ENCODE measurements at places on chromosomes 4 and X.

GRCh38 chr4:108303488-108304177 is 134.9 kb upstream of the LEF1 start:
- no peak overlapping the region for H3K27ac ChIP-seq
- peaks cover 5% of the 10 kb centered on the region for H3K4me1 ChIP-seq
- no peak overlapping the region for H3K4me3 ChIP-seq

GRCh38 chr4:94372991-94373390 is 30.4 kb upstream of the HPGDS start:
- H3K4me3 ChIP-seq, result no peak overlapping the region
- H3K36me3 ChIP-seq, result no peaks in the 10 kb centered on the region
- H3K27ac ChIP-seq, result no peak overlapping the region
- peaks cover 12% of the 10 kb centered on the region for H3K27me3 ChIP-seq
- no peaks in the 10 kb centered on the region for H3K4me1 ChIP-seq

- H3K4me1 ChIP-seq, result no peaks in the 10 kb centered on the region
- H3K27me3 ChIP-seq, result no peaks in the 10 kb centered on the region
- H3K27ac ChIP-seq, result no peak overlapping the region
- DNase-seq, result no peak
- H3K36me3 ChIP-seq, result no peaks in the 10 kb centered on the region
These were observed 278.8 kb upstream of the DIAPH2 start for GRCh38 chrX:96405842-96406241.

GRCh38 chr4:138659812-138660316 is 355.7 kb upstream of the NOCT start:
- H3K27me3 ChIP-seq, result no peaks in the 10 kb centered on the region
- no peak for DNase-seq
- H3K4me1 ChIP-seq, result no peaks in the 10 kb centered on the region
- no peak overlapping the region for H3K27ac ChIP-seq

DNA sequence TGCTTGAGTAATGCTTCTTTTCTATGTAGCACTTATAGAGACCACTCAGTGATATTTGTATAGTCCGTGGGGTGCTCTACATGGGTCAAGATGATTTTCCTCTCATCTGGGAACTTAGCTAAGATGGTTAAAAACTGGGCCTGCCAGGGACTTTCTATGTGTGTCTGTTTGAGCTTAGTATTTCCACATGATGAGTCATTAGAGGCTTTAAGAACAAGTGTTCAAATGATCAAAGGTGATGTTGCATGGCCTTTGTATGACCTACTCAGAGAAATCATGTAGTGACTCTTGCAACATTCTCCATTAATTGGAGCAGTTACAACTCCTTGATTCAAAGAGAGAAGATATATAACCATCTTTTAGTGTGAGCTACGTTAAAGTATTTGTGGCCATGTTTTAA is 1480.5 kb upstream of the IGFBP7 start:
- H3K4me1 ChIP-seq, result no peaks in the 10 kb centered on the region
- H3K27me3 ChIP-seq, result no peaks in the 10 kb centered on the region
- no peak for DNase-seq

DNA sequence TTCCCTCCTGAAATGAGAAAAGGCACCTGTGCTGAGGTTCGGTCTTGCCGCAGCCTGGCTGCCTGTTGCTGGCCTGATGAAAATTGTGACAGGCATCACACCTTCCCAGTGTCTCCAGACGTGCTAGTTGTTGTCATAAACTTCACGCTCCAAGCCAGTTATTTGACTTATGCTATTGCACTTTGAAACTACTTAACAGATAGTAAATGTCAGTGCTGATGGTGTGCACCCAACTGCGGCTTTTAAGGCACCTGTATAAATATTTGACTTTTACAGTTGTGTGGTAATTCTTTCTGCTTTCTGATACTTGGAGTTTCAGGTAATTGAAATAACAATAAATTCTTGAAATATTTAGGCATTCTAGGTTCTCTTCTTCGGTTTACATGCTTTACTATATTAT is 1.8 kb downstream of the WWC2 start:
- no peak for DNase-seq
- H3K4me1 ChIP-seq, result peaks cover 4% of the 10 kb centered on the region
- no peak overlapping the region for H3K27ac ChIP-seq
- no peaks in the 10 kb centered on the region for H3K36me3 ChIP-seq
- peaks cover 46% of the 10 kb centered on the region for H3K27me3 ChIP-seq

- H3K27ac ChIP-seq, result no peak overlapping the region
- H3K4me3 ChIP-seq, result no peak overlapping the region
- H3K27me3 ChIP-seq, result peaks cover 6% of the 10 kb centered on the region
- H3K4me1 ChIP-seq, result no peaks in the 10 kb centered on the region
- no peaks in the 10 kb centered on the region for H3K36me3 ChIP-seq
- no peak for DNase-seq
These were observed 297.5 kb upstream of the KLF3 start for GRCh38 chr4:38366456-38366855.

DNA sequence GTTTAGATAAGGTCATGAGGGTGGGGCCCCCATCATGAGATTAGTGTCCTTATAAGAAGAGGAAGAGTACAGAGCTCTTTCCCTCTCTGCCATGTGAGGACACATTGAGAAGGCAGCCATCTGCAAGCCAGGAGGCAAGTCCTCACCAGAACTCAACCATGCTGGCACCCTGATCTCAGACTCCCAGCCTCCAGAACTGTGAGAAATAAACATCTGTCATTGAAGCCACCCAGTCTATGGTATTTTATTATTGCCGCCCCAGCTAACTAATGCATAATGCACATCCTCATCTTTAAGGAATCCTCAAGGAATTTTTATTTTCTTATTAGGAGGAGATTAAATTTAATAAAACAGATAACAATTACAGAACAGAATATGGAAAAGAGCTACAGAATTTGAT is 16.7 kb upstream of the EXOSC9 start:
- H3K4me1 ChIP-seq, result peaks cover 13% of the 10 kb centered on the region
- H3K36me3 ChIP-seq, result no peaks in the 10 kb centered on the region
- peaks cover 39% of the 10 kb centered on the region for H3K27me3 ChIP-seq
- no peak overlapping the region for H3K27ac ChIP-seq
- no peak overlapping the region for H3K4me3 ChIP-seq

- DNase-seq, result no peak
- no peak overlapping the region for H3K4me3 ChIP-seq
- H3K4me1 ChIP-seq, result peaks cover 6% of the 10 kb centered on the region
These were observed 4.4 kb downstream of the CCDC110 start for GRCh38 chr4:185467101-185467500.

GRCh38 chr4:127414951-127415606 is 217.7 kb upstream of the INTU start:
- H3K27me3 ChIP-seq, result no peaks in the 10 kb centered on the region
- H3K4me1 ChIP-seq, result no peaks in the 10 kb centered on the region
- no peak for DNase-seq
- H3K36me3 ChIP-seq, result no peaks in the 10 kb centered on the region
- no peak overlapping the region for H3K27ac ChIP-seq

All from activated CD4-positive, alpha-beta memory T cell treated with anti-CD3 and anti-CD28 coated beads, Interleukin-2, amount 10 ng/mL, durations not matched to agents 7 days and 5 days (primary cell).